Stimulated activated CD4-positive, alpha-beta T cell treated with anti-CD3 and anti-CD28 coated beads, Interleukin-15, amount 100 ng/mL, for 1 hour (primary cell): ENCODE measurements at places on chromosomes 7 and 10.
A peak's percentile ranks its signal among the peaks of the same experiment; 100 is the strongest.

GRCh38 chr7:90536449-90536848, 59.7 kb upstream of the CDK14 start:
- DNase-seq, result no peak

GRCh38 chr10:49009199-49009979, 69.7 kb upstream of the LRRC18 start:
- DNase-seq, result no peak

- DNase-seq, result no peak
Observed at GRCh38 chr7:127911968-127912511, 119.2 kb downstream of the LRRC4 start.

- DNase-seq, result no peak
Observed at GRCh38 chr10:77497748-77498147, 139.9 kb downstream of the KCNMA1 start.

GRCh38 chr10:100868382-100868781, 44.4 kb upstream of the SLF2 start:
- DNase-seq, result no peak

DNA sequence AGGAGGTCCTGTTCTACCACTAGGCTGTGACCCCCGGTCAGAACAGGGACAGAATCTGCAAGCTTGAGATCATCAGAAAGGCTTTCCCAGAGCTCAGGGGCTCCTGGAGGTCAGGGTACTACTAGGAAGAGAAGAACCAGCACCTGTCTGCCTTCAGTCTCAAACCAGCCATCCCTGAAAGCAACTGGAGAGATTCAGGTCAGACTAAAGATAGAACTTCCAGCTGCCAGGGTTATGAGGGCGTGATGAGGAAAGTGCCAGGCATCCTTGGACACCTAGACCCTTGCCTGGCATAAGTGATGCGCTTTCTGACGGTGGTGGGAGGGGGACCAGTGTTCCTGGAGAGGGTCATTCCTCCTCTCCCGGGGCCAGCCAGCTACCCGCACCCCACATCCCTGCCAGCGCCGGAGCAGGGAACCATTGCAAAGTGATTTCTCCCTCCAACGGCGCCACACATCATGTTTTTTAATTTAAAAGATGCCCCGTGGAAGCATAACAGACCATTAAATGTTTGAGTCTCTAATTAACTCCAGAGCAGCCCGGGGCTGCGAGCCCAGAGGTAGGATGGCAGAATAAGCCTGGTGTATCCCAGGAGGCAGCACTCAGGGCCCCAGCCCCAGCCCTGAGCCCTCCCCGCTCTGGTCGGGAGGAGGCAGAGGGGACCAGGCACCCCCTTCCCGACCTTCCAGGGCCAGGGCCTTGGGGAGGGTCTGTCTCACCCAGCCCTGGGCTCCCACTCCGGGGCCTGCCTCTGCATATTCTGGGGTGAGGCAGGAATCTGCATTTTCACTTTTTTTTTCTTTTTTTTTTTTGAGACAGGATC, 64.0 kb downstream of the ELFN1 start:
- DNase-seq, result no peak

DNA sequence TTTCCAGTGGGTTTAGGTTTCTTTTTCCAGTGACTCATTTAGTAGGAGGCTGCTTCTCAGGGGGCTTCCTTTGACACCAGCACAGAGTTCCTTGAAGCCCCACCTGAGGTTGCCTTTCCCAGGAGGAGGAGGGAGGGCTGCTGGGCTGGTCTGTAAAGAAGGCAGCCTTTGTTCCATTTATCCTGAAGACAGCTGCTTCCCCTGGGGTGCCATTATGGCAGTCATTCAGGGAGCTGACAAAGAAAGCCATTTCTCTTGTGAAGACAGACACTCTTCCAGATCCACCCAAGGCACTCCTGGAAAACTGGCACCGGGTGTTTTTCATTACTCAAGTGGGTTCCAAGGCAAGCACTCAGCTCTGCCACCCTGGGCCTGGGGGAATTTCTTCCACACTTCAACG, 54.0 kb downstream of the MTURN start:
- no peak for DNase-seq

DNA sequence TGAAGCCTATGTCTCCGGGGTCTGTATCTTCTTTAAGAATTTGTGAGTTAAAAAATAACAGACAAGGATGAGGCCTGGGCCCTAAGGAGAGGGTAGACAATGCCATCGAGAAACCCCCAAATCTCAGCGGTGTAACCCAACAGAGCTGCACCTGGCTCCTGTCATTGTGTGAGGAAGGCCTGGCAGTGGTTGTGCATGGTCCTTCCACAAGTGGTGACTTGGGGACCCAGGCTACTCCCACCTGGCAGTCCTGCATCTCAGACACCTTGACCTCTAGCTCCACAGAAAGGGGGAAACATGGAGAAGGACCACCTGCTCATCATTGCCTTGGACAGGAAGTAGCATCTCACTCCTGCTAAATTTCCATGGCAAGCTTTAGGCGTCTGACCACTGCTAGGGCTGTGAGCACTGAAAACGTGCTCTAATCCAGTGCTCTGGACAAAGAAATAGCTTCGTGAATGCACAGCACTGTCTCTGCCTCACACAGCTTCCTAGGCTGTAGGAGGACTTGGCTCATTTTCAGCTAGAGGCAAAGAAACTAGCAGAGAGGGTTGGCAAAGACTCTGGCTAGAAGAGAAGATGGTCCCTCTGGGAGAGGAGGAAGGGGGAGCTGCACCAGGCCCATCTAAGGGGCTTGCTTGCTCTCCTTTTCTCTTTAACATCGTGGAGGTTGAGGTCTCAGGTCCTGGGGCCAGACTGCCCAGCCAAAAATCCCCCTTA, 273.9 kb upstream of the ZMIZ1 start:
- no peak for DNase-seq

DNA sequence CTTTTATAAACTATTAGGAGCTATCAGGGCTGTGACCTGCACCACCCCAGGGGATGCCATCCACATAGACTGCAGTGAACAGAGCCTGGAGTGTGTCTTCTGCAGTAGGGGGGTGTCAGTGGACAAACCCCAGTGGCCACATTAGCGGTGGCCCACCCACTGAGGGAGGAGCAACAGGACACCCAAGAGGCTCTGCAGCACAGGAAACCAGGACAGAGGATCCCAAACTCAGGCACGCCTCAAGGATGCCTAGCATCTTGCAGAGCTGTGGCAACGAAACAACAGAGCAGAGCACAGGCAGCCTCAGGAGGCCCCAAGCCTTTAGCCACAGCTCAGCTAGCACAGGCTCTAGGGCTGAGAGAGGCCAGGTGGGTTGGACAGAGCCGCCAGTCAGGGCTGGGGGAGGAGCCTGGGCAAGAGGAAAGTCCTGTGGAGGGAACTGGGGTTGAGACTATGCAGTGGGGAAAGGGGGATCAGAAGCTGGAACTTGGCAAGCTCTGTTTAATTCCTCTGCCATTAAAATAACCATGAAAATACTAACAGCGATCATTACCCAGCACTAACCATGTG, 53.8 kb downstream of the GRID1 start:
- DNase-seq, result no peak

DNA sequence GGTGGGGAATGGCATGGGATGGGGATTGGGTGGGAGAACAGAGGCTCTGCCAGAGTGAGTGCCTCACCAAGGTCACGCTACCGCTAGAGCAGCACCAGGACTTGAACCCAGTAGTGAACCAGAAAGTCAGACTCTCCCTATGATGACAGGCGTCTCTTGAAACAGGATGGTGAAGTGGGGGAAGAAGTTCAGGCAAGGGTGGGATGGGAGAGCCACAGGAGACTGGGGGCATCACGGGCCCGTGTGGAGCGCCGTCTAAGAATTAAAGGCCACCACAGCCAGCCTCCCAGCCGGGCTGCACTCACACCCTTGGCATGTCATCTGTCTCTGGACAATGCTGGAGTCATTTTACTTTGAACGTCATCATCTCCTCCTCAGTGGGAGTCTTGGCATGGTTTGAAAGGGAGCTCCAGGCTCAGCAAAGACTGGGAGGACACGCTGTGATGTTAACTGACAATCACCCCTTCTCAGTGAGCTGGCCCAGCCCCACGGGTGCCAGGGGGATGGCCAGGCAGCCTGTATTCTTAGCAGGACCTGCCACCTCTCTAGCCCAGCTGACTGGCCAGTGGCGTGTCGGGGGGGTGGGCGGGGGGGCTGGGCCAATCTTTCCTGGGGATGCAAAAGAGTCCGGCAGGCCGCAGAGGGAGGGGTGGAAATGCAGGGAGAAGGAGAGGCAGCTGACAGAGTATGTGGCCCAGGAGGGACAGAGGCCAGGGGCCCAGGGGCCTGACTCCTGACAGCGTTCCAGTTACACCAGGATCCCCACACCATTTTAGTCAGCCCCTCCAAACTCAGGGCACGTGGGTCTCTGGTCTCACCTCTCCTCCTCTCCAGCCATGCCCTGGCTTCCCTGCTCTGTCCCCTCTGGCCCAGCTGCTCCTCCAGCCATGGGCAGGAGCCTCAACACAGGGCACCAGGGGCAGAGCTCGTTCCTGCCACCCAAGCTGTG, 96.2 kb downstream of the VOPP1 start:
- no peak for DNase-seq

GRCh38 chr7:149036676-149037075, 8.4 kb upstream of the PDIA4 start:
- no peak for DNase-seq

DNA sequence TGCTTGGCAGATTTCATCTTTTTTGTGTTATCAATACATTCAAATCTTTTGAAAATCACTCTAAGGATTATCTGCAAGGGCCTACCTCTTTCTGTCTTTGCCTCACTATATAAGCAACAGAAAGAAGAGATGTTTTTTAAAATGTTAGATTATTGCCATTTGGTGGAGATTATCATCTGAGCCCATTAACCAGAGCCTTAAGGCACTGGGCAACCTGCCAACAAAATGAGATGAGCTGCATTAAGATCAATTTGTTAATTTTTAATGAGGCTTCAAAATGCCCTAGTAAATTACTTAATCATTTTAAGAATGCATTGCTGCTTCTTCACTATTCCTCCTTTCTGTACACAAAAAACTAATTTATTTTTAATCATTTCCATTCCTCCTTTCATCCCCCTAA, 314.1 kb downstream of the SNX13 start:
- no peak for DNase-seq

GRCh38 chr10:108166401-108166800, 1001.9 kb upstream of the SORCS1 start:
- DNase-seq, result no peak

GRCh38 chr7:116242759-116243158, 32.4 kb downstream of the TES start:
- DNase-seq, result no peak

GRCh38 chr7:100632951-100633717, 8.2 kb downstream of the TFR2 start:
- DNase-seq, result peak; percentile 39

- DNase-seq, result no peak
Observed at GRCh38 chr7:157392256-157393037, 55.6 kb downstream of the DNAJB6 start.

DNA sequence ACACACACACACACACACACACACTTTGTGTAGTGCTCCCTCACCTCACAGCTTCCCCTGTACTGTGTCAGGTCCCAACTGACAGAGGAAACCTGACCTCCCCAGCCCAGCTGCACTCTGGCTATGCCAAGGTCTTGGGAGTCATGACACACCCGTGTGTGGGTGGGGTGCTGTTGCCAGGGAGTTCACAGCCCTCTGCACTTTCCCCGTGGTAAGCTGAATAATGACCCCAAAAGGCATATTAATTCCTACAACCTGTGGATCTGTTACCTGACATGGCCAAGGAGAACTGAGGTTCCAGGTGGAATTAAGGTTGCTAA, 8.9 kb upstream of the NANOS1 start:
- DNase-seq, result no peak

DNA sequence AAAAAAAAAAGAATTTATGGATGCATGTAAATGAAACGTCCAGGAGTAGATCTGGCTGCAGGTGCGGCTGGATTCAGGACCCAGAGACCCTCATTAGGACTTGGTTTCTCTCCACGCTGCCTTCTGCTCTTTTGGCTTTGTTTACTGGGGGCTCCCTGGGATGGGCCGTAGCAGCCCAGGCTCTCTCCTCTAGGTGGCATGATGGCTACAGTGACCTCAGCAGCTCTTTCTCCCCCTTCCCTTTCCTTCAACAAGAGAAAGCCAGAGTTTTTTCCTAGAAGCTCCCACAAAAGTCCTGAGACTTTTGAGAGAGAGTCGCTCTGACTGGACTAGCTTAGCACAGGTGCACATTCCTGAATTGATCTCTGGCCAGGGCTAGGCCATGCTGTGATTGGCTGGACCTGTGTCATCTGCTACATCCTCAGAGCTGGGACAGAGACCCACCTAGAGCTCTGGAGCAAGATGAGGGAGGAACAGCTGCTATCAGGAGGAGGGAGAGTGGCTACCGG, 67.8 kb upstream of the PDCD4 start:
- no peak for DNase-seq

DNA sequence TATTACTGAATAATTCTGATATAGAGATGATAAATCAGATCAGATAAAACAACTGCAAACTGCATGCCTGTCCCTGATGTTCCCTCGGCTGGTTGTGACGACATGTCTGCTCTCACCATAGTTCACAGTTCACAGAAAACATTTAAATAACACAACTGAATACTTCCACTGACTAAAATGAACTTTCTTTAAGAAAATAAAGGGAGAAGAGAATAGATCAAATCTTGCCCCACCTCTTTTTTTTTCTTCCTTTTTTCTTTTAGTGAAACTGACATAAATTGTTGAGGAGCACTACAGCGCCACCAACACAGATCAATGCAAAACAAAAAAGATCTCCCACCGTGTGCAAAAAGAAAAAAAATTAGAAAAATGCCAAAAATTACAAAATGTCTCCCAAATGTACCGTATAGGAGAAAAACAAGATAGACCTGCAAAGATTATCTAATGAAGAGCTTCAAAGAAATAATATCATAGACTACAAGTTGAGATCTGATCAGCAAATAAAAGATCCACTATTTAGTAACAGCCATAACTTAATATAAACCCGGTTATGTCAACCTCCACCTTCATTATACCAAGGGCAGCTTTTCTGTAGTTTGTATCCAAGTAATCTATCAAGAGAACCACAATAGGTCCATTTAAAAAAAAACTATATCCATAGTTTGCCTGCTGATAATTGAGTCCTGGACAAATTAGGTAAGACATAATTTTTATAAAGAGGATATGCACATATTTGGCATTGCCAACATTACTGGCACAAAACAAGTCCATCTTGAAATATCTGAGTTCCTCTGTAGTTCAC, 30.7 kb upstream of the EPC1 start:
- DNase-seq, result no peak

DNA sequence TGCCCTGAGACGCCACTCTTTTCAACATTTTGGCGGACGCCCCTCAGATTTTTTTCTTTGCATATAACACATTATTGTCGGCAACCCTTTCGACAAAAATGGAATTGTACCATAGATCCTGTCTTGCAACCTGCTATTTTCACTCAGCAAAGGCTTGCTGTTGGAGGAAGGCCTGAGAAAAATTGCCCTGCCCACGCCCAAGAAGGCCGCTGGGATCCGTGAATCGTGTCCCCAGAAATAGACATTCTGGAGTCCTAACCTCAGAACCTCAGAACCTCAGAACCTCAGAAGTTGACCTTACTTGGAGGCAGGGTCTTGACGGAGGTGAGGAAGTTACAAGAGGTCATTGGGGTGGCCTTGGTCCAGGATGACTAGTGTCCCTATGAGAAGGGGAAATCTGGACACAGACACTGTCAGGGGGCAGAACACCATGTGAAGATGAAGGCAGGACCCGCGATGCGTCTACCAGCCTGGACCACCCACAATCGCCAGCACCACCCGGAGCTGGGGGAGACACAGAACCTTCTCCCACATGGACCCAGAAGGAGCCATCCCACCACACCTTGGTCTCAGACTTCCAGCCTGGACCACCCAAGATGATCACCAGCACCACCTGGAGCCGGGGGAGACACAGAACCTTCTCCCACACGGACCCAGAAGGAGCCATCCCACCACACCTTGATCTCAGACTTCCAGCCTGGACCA, 19.1 kb upstream of the DNAAF5 start:
- no peak for DNase-seq
